ENCODE measurements at places on chromosomes 4 and X.
A peak's percentile ranks its signal among the peaks of the same experiment; 100 is the strongest.

GRCh38 chrX:129600981-129601424, 53.8 kb downstream of the APLN start:
- no peak for DNase-seq

GRCh38 chrX:110001740-110002299, 1.1 kb upstream of the TMEM164 start:
- DNase-seq: no peak

DNA sequence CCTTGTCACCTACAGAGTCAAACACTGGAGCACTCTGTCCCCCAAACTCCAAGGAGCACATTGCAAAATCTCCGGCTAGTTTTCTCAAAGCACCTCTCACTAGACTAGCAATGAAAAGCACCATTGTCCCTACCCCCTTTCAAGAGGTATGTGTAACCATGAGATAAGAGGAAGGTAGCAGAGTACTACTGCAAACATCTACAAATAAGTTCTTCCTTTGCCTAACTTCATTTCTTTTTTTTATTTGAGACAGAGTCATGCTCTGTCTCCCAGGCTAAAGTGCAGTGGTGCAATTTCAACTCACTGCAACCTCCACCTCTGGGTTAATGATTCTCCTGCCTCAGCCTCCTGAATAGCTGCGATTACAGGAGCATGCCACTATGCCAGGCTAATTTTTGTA, 17.7 kb downstream of the PPP4R3C start:
- DNase-seq: no peak

DNA sequence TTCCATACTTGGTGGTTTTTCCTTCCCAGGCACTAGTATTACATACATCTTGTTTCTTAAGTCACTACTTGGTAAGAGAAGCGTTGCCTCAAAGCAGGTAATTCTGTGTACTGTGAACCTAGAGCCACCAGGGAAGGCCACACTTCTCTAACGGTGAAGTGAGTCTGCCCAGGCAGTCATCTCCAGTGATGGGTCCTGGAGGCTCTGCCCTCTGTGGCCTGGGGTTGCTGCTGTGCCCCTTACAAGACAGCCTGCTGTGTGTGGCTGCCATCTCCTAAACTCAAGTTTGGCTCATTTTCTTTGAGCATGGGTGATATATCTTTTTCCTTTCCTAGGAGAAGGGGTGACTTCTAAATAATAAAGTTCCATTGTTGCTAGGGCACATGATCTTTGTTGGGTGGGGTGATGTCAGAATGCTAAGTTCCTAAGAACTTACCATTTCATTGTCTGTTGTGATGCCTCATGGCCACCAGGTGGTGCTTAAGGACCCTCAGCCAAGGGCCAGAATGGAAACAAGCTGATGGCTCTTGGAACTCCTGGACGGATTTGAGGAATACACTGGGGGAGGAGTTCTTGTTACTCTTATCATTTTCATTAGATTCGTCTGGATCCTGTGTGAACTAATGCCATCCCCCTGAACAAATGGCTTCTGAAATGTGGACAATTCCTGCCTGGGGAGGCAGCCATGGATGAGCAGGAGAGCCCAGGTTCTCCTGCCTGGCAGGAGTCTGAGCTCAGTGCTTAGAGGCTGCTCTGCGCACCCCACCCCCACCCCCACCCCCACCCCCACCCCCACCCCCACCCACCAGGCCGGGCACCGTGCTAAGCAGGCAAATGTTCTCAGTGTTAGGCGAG, 41.1 kb upstream of the WDR1 start:
- DNase-seq: peak; percentile 16

- DNase-seq: no peak
These were observed 264.3 kb downstream of the NPFFR2 start for GRCh38 chr4:72295966-72296557.

DNA sequence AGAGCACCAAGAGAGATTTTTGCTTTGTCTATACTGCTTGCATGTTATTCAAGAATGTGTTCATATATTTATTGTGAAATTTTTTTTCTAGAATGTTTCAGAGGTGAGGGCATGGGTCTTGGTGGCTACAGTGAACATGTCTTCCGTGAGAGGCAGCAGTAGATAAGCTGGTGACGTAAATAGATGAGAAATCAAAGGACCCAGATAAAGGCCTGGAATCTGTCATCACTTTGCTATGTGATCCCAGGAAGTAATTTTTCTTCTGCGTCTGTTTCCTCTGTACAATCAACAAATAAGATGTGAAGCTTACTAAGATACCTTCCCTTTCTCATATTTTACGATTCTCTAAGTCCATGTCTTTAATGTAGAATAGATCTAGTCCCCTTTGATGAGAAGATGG, 129.1 kb downstream of the COL4A6 start:
- DNase-seq: no peak

GRCh38 chrX:13418126-13419097, 98.6 kb upstream of the ATXN3L start:
- DNase-seq: no peak

- DNase-seq: no peak
These were observed 89.5 kb upstream of the ARX start for GRCh38 chrX:25105221-25105620.

DNA sequence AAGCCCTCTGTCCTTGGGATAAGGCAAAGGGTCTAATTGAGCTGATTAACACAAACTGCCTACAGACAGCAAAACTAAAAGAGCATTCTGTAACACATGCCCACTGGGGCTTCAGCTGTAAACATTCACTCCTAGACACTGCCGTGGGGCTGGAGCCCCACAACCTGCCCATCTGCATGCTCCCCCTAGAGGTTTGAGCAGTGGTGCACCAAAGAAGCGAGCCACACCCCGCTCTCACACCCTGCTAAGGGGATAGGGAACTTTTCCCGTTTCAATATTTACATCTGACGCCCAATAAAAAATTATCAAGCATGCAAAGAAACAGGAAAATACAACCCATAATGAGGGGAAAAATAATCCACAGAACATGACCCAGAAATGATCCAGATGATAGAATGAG, 46.9 kb upstream of the HSD17B10 start:
- DNase-seq: no peak

GRCh38 chr4:13830449-13830848, 202.9 kb upstream of the BOD1L1 start:
- DNase-seq: no peak

Measured in CD4-positive, CD25-positive, alpha-beta regulatory T cell (primary cell).